MCF 10A (cell line): ENCODE measurements at places on chromosomes 5 and 9. TPM values are rescaled to one million over a fixed set of nuclear protein-coding genes. Genes with fewer than 3 reads are reported as not detected.

PTTG1 gene
- total RNA-seq: 87.0 and 119 TPM in 2 replicates

GRCh38 chr5:113897748-113898147 lies 384.3 kb downstream of the YTHDC2 start:
- H3K27me3 ChIP-seq: peaks cover 95% of the 10 kb centered on the region
- no peaks in the 10 kb centered on the region for H3K4me1 ChIP-seq
- H3K36me3 ChIP-seq: no peaks in the 10 kb centered on the region
- H3K27ac ChIP-seq: no peak overlapping the region
- H3K4me3 ChIP-seq: no peak overlapping the region
- DNase-seq: no peak

GRCh38 chr9:91682806-91683205 lies 259.2 kb upstream of the NFIL3 start:
- no peaks in the 10 kb centered on the region for H3K27me3 ChIP-seq
- peak overlapping the region; percentile 26 for H3K27ac ChIP-seq
- peak; percentile 93 for DNase-seq
- no peaks in the 10 kb centered on the region for H3K36me3 ChIP-seq

DNA sequence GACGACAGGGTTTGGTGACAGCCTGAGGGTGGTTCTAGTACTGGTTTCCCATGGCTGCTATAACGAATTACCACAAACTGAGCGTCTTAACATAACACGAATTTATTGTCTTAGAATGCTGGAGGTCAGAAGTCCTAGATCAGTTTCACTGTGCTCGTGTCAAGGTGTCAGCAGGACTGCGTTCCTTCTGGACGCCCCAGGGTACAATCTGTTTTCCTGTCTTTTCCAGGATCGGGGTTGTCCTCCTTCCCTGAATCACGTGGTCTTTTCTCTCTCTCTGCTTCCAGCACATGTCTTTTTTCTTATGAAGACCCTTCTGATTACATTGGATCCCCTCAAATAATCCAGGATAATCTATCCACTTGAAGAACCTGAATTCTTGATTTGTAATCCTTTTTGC lies 291.7 kb upstream of the PANK3 start:
- no peak overlapping the region for H3K4me3 ChIP-seq
- H3K27ac ChIP-seq: no peak overlapping the region
- H3K4me1 ChIP-seq: no peaks in the 10 kb centered on the region
- H3K27me3 ChIP-seq: peaks cover 17% of the 10 kb centered on the region
- no peak for DNase-seq
- no peaks in the 10 kb centered on the region for H3K36me3 ChIP-seq

DNA sequence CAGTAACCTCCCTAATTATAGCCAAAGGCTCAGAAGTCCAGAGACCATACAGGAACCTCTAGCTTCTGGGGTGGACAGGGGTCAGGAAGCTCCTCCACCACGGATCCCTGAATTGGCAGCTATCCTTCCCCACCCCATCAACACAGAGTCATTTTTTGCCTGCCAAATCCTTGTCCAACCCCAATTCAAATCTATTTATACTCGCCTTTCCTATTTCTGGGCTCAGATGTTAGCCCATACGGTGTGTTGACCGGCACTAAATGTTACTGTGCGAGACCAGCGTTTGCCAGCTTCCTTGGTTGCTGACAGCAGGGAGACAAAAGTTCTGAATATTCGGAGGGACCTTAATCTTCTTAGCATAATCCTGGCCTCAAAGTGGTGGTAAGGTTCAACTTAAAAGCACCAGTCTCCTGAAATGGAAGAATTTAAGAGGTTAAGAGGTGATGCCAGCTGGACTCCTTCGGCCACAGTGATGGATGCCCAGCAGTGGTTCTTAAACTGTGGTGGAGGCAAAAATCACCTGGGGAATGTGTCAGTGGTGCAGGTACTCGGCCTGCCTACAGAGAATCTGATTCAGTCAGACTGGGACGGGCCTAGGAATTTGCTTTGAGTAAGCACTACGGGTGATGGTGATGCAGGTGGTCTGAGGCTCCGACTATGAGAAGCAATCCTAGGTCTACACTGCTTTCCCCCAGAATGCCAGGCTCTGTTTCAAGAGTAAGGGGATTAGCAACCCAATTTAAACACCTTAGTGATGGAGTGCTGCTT lies 204.8 kb upstream of the MEF2C start:
- H3K27me3 ChIP-seq: peaks cover 13% of the 10 kb centered on the region
- H3K4me3 ChIP-seq: no peak overlapping the region
- no peaks in the 10 kb centered on the region for H3K4me1 ChIP-seq
- no peak for DNase-seq
